ENCODE measurements at places on chromosomes 6 and 20. TPM values are rescaled to one million over a fixed set of nuclear protein-coding genes. Genes with fewer than 3 reads are reported as not detected.

The PLTP gene
- 3.0 TPM for total RNA-seq

The ERVFRD-1 gene
- not detected for total RNA-seq

The PNPLA1 gene
- not detected for total RNA-seq

The TRAM2 gene
- 9.0 TPM for total RNA-seq

The PI16 gene
- total RNA-seq = not detected

The OPN5 gene
- not detected for total RNA-seq

- no peak for DNase-seq
- peaks cover 3% of the 10 kb centered on the region for H3K4me1 ChIP-seq
- no peaks in the 10 kb centered on the region for H3K36me3 ChIP-seq
- H3K27me3 ChIP-seq = peaks cover 7% of the 10 kb centered on the region
- H3K4me3 ChIP-seq = no peak overlapping the region
- H3K27ac ChIP-seq = no peak overlapping the region
These were observed 157.5 kb downstream of the GRM4 start for GRCh38 chr6:33988121-33989015.

DNA sequence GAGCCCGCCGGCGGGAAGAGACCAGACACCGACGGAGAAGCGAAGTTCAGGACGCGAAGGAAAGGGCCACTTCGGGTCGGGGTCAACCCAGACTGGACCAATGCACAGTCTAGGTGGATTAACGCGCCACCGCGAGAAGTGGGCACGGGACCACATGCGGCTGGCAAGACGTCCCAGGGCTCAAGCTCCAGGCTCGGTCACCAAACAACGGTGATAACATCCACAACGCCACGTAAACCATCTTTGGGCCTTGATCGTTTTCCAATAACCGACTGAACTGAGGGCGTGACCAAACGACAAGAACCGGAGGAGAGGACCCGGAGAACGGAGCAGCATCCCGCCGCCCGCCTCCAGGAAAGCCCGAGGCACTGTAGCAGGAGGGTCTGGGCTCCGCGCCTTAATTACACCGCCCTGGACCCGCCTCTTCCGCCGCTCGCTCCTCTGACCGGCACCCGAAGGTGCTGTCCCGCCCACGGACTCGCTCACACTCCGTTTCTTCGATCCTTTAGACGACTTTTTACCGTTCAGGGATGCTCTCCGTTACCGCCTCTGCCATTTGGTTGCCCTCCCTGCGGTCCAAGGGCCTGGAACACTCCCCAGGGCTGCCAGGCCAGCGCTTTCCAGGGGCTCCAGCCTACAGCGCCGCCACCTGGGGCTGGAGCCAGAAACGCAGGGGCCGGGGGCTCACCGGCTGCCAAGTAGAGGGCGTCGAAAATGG lies 44.1 kb downstream of the DPPA5 start:
- peak; percentile 84 for DNase-seq
- peaks cover 26% of the 10 kb centered on the region for H3K27me3 ChIP-seq
- peaks cover 15% of the 10 kb centered on the region for H3K4me1 ChIP-seq
- H3K4me3 ChIP-seq = peak overlapping the region; percentile 99

- H3K4me1 ChIP-seq = no peaks in the 10 kb centered on the region
- H3K27me3 ChIP-seq = no peaks in the 10 kb centered on the region
- DNase-seq = no peak
- H3K4me3 ChIP-seq = no peak overlapping the region
These were observed 167.3 kb downstream of the ARHGAP18 start for GRCh38 chr6:129542705-129543104.

DNA sequence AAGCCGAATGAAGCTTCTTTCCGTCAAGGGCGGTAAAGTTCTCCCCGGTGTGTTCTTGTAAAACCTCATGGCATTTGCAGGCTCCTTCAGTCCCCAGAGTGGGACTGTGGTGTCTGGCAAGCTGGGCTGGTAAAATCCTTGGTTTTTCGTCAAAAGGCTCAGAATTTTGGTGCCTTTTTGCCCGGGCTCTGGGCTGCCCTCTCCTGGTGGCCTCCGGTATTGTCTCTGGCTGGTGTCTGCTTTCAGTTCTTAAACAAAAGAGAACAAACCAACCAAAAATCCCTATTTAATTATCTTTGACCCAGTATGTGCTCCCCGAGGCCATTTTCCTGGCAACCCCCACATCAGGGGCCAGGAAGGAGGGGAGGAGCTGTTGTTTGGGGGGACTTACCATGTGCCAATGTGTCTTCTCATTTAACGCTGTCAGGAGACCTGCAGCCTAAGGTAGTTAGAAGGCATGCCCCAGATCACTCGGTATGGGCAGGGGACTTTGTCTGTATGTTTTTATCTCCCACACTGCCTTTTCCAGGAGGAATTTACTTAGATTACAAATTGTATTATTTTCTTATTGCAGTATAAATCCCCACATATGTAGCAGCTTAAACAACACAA lies 11.1 kb downstream of the CDH4 start:
- no peaks in the 10 kb centered on the region for H3K4me1 ChIP-seq
- H3K27ac ChIP-seq = no peak overlapping the region
- no peaks in the 10 kb centered on the region for H3K36me3 ChIP-seq
- peaks cover 4% of the 10 kb centered on the region for H3K27me3 ChIP-seq
- DNase-seq = no peak

DNA sequence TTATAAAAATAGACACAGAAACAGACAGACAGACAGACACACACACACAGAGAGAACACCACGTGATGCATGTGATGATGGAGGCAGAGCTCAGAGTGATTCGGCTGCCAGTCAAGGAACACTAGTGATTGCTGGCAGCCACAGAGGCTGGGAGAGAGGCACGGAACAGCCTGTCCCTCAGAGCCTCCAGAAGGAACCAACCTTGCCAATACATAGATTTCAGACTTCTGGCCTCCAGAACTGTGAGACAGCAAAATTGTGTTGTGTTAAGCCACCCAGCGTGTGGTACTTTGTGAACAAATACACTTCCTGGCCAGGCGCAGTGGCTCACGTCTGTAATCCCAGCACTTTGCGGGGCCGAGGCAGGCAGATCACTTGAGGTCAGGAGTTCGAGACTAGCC lies 9.5 kb upstream of the PARD6B start:
- no peak overlapping the region for H3K27ac ChIP-seq
- no peaks in the 10 kb centered on the region for H3K36me3 ChIP-seq
- DNase-seq = no peak

- peaks cover 20% of the 10 kb centered on the region for H3K36me3 ChIP-seq
- H3K4me3 ChIP-seq = peak overlapping the region; percentile 58
- DNase-seq = no peak
- no peaks in the 10 kb centered on the region for H3K27me3 ChIP-seq
These were observed 25.0 kb downstream of the TAB2 start for GRCh38 chr6:149342525-149342924.

DNA sequence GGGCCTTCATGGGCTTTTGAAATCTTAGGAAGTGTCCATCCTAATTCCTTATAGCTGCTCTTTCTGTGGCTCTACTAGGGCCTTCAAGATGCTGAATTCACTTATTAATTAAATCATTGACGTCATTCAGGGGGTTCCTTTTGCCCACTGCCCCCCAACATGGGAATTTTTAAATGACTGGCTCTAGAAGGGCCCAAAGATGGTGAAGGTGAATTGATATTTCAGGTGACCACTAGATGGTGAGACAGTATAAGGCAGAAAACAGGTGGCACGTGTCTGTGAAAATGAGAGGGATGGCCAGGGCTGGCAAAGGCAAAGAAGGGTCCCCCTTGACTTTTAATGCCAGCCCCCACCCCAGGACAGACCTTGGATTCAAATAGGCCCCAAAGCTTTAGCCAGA lies 11.8 kb downstream of the GNAS start:
- no peak overlapping the region for H3K27ac ChIP-seq
- no peaks in the 10 kb centered on the region for H3K36me3 ChIP-seq
- DNase-seq = no peak
- no peaks in the 10 kb centered on the region for H3K4me1 ChIP-seq

GRCh38 chr6:84033523-84034451 lies at the start of gene MRAP2:
TSS of gene MRAP2 (plus strand) at chr6:84033772. CDS start at chr6:84055319, 21,547 bp downstream.
- no peaks in the 10 kb centered on the region for H3K36me3 ChIP-seq
- no peak for DNase-seq
- H3K27ac ChIP-seq = no peak within 1 kb of the TSS
- peaks cover 63% of the 10 kb centered on the region for H3K27me3 ChIP-seq
- no peaks in the 10 kb centered on the region for H3K4me1 ChIP-seq

DNA sequence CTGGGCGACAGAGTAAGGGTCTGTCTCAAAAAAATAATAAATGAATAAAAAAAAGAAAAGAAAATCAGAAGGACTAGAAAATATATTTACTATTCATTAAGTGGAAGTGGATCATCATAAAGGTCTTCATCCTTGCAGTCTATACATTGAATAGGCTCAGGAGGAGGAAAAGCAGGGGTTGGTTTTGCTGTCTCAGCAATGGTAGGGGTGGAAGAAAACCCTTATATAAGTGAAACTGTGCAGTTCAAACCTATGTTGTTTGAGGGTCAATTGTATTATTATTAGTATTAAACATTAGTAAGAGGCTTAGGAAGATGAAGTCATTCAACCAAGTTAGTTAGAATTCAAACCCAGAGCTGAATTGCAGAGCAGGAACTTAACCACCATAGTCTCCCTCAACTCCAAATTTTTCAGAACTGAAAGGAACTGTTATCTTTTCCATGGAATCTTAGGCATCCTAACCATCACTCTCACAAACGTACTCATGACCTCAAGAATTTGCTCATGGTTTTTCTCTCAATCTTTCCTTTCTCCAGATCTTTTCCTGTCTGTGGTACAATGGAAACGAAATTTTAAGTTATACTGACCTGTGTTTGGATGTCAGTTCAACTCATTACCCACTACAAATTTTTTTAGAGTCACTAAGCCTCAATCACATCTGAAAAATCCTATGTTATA lies 7.7 kb upstream of the SMIM13 start:
- no peak overlapping the region for H3K27ac ChIP-seq
- no peaks in the 10 kb centered on the region for H3K36me3 ChIP-seq
- no peaks in the 10 kb centered on the region for H3K4me1 ChIP-seq
- H3K4me3 ChIP-seq = no peak overlapping the region

- no peaks in the 10 kb centered on the region for H3K36me3 ChIP-seq
- no peak overlapping the region for H3K4me3 ChIP-seq
- peaks cover 14% of the 10 kb centered on the region for H3K27me3 ChIP-seq
These were observed 12.0 kb upstream of the DTNBP1 start for GRCh38 chr6:15674690-15675386.

GRCh38 chr6:14193524-14193923 lies 76.0 kb downstream of the CD83 start:
- no peaks in the 10 kb centered on the region for H3K4me1 ChIP-seq
- no peak for DNase-seq
- H3K4me3 ChIP-seq = no peak overlapping the region
- no peak overlapping the region for H3K27ac ChIP-seq

- H3K4me3 ChIP-seq = no peak overlapping the region
- H3K27me3 ChIP-seq = peaks cover 9% of the 10 kb centered on the region
- no peaks in the 10 kb centered on the region for H3K36me3 ChIP-seq
- H3K27ac ChIP-seq = no peak overlapping the region
- DNase-seq = peak; percentile 47
- peaks cover 17% of the 10 kb centered on the region for H3K4me1 ChIP-seq
These were observed 168.2 kb upstream of the CST7 start for GRCh38 chr20:24780674-24781417.

DNA sequence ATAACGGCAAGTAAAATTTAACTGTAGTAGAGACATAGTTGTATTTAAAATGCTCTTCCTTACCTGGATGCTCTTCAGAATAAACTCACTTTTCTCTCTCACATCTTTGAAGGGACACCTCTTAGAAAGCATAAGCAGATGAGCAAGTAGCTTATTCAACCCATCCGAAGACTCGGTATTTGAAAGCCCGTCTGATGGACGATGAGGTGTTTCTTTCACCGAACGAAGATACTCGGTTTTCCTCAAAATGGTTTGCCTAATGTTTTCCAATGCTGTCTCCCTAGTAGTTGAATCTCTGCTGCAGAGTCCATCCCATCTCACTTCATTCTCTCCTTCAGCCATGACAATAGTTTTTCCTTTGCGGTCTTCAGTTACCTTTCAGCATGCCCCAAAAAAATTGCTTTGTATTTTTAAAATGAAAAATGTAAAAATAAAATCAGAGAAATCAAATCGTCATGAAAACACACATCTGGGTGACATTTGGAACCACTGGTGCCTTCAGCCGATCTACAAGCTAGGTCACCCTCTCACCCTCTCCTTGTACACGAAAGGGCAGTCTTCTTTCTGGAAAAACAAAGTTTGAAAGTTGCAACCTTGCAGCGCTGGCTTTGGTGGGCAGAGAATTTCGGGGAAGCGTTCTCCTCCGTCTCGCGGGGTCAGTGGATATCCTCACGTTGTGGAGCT lies 772 bp downstream of the SESN1 start:
- H3K27me3 ChIP-seq = no peaks in the 10 kb centered on the region
- no peak for DNase-seq
- H3K27ac ChIP-seq = peak overlapping the region; percentile 91
- H3K4me1 ChIP-seq = peaks cover 62% of the 10 kb centered on the region
- H3K36me3 ChIP-seq = peaks cover 3% of the 10 kb centered on the region
- peak overlapping the region; percentile 96 for H3K4me3 ChIP-seq

GRCh38 chr20:12058216-12058615 lies 140.5 kb downstream of the BTBD3 start:
- H3K27me3 ChIP-seq = no peaks in the 10 kb centered on the region
- DNase-seq = no peak
- no peak overlapping the region for H3K4me3 ChIP-seq
- no peak overlapping the region for H3K27ac ChIP-seq
- H3K36me3 ChIP-seq = peaks cover 6% of the 10 kb centered on the region
- peaks cover 8% of the 10 kb centered on the region for H3K4me1 ChIP-seq

DNA sequence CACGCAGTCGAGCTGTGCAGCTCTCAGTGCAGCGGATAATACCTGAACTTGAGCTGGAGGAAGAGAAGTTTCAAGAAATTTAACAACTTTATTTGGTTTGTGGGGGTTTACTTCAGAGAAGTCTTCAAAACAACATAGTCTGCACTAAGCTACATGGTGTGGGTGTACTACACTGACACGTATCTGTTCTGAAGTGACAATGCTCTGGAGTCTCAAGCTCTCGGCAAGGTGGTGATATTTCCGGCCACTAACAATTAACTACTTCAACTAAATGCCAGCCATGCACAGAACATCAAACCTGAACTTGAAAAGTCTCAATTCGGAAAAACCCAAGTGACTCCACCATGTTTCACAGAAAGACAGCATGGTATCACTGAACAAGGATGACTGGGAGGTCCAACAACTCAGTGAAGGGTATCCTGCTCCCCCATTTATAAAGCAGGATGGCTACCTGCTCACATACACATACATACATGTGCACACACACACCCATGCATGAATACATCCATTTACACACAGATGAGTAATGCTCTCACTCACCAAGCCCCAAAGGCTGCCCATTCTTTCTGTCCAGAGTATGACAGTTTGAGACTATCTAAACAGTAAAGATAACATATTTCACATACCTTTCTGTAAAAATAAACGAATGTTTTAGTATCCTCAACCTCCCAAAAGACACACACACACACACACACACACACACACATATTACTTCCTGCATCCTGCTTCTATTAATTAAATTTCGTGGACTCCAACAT lies 15.4 kb upstream of the ANKRD60 start:
- no peaks in the 10 kb centered on the region for H3K36me3 ChIP-seq
- no peaks in the 10 kb centered on the region for H3K4me1 ChIP-seq
- no peak overlapping the region for H3K27ac ChIP-seq
- no peaks in the 10 kb centered on the region for H3K27me3 ChIP-seq
- no peak for DNase-seq

All from natural killer cell treated with Interleukin-12 subunit alpha and Interleukin-12 subunit beta and Interleukin-15 and Interleukin-18, amount 100 ng/mL, for 72 hours (primary cell).